ENCODE measurements at places on chromosomes 5 and 9.

DNA sequence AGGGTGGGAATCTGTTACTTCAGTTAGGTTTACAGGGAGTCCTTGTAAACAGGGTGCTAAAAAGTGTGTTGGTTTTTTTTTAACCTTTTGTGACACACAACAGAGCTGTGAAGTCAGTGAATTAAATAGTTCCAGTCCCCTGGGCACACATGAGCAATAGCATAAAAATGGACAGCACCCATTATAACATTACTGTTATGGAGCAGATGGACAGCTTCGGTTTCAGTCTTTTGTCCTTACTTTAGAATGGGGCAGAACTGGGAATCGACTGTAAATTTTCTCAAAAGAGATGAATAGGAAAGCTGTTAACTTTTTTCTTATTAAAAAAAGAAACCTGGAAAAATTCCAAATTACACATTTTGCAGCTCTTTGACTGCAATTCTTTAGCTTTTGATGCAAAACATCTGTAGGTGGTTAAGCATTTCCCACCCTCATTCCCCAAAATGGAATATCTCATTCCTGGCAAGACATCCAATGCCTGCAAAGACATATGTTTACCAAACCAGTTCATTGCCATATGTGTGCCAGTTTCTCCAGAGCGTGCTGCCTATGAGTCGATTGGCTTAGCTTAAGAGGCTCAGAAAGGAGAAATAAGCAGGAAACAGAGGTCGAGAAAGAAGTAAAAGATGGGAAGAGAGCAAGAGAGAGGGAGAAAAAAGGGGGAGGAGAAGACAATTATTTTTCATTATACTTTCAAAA lies 212.3 kb upstream of the TMEM161B start:
- no peak for DNase-seq

GRCh38 chr9:23229890-23230317 lies 596.1 kb downstream of the ELAVL2 start:
- DNase-seq: no peak

GRCh38 chr9:137138722-137139467 lies at the start of gene GRIN1:
TSS of gene GRIN1 (plus strand) at chr9:137139154. CDS start at chr9:137139487, 333 bp downstream.
- no peak for DNase-seq

- DNase-seq: no peak
Measured at GRCh38 chr5:97762483-97762882, 579.4 kb upstream of the RIOK2 start.
